ENCODE measurements at places on chromosomes 4 and X.
A peak's percentile ranks its signal among the peaks of the same experiment; 100 is the strongest.

- peak; percentile 72 for DNase-seq
Measured at GRCh38 chr4:6873792-6874461, 35.7 kb upstream of the TBC1D14 start.

DNA sequence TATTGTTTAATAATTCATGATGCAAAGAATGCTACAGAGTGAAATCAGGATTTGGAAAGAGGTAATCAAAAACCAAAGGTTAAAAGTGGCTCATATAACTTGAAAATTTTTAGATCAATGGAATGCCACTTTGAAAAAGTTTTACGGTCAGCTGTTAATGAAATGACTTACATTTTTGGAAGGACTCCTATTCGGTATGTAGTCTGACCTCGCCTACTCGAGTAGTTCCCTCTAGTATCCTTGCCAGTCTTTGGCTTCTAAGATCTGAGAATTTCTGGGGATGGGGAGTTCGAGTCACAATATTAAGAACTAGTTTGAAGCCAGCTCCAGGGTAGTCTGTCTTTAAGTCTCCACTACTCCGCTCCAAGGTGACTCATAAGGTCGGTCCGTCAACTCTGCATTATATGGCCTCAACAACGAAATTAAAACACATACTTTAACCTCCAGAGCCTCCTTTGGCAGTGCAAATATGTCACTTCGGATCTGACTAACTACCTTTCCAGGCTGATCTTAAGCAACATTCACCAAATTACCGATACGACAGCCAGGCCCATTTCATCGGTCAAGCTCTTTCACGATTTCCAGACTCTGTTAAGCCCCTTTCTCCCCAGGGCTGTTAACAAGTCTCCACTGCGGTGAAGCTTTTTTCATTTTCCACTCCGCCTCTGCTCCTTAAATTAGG lies 733 bp upstream of the NAA15 start:
- peak; percentile 16 for DNase-seq

DNA sequence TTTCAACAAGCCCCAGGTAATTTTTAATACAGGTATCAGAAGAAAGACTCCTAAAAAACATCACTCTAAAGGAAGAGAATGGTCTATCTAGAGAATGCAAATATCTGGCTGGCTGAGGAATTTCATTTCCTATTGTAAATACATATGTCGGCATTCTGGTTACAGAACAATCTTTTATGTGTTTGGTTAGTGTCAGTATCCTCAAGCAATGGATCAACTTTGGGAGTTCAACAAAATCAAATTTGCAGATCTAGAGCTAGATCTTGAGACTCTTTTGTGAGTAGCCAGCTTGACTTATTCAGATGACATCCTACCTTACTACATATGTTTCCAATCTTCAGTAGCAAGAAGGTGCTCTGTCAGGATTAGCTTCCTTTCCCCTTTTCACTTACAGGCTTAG lies 145.1 kb downstream of the BTC start:
- DNase-seq, result no peak

GRCh38 chr4:38820329-38821061 lies 15.9 kb upstream of the TLR1 start:
- no peak for DNase-seq

GRCh38 chr4:71062436-71062835 lies 69.0 kb downstream of the DCK start:
- no peak for DNase-seq

DNA sequence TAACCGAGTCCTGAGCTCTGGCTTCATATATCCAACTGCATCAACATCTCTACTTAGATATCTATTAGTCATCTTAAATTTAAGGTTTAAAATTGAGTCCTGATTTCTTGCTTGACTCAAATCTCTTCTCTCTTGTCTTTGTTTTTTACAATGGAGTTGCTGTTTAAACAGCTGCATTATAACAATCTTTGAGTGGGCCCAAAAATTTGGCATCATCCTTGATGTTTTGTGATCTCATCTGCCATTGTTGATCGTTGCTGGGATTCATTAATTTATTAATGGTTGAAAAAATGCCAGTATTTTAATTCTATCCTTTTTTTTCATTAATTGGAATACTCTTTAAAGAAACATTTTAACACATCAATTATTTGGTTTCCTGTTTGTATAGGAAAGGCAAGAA lies 82.2 kb downstream of the STIM2 start:
- DNase-seq, result no peak

DNA sequence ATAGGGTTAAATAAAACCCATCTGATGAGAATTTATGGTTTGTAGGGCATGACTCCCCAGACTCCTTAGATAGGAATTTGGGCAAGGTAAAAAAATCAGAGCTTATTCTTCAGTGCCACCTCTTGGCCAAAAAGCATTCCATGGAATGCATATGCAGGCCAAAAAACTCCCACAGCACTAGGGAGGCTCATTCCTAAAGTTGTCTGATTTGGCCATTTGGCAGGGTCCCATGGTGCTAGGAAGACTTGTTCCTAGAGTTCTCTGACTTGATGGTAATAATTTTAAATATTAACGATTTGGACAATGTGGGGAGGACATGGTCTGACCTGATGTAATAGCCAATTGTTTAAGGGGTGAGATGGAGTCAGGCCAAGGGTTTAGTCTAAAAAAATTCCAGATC lies 93.0 kb downstream of the SPIN4 start:
- DNase-seq, result no peak

GRCh38 chr4:112253382-112254000 lies 21.9 kb downstream of the AP1AR start:
- DNase-seq, result no peak

DNA sequence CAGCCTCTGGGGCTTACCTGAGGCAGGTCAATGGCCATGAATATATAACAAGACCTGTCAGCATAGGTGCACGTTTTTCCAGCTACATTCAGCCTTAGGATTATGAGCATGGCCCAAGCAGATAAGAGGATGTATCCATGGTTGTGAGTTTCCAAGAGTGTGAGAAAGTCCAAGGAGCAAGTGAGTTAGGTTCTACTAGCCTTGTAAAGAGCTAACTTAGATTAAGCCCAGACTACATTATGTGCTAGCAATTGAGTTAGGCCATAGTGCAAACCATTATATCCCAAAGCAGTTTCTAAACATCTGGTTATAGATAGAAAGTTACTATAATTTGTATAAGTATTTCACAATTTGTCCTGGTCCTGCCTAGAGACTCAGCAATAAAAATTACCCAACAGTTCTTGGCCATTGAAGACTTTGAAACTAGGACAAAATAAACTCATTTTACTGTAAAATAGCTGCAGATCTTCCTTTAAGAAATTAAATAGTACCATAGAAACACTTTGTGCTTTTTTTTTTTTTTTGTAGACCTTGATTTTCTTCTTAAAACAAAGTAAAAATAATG lies 312.0 kb downstream of the CAMK2D start:
- no peak for DNase-seq

DNA sequence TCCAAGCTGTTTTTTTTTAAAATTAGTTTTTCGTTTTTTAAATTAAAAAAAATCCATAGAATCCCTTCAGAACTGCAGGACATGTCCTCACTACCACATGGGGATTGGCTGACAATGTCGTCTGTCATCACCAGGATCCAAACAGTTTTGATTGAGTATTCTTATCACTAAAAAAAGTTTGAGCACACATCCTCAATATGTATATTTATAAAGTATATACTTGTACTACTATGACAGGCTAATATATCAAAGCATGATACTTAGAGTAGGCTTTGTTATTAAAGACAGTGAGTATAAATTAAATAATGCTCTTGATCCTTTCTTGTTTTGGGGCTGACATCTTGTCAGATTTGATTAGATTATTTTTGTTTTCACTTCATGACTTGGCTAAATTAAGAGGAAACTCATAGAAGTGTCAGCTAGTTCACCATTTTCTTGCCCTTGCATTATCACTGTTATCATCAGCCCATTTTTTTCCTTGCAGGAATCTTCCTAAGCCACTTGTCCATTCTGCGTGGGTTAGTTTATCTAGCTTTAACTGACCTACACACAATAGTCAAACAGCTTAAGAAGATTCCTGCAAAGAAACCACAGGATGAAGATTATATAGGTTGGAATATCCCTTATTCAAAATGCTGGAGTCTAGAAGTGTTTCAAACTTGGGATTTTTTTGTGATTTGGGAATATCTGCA lies 92.8 kb downstream of the AMMECR1 start:
- no peak for DNase-seq

GRCh38 chr4:53921856-53922255 lies 142.5 kb downstream of the CHIC2 start:
- DNase-seq, result no peak

- DNase-seq, result no peak
Measured at GRCh38 chrX:97328853-97329390, 445.2 kb downstream of the RPA4 start.

DNA sequence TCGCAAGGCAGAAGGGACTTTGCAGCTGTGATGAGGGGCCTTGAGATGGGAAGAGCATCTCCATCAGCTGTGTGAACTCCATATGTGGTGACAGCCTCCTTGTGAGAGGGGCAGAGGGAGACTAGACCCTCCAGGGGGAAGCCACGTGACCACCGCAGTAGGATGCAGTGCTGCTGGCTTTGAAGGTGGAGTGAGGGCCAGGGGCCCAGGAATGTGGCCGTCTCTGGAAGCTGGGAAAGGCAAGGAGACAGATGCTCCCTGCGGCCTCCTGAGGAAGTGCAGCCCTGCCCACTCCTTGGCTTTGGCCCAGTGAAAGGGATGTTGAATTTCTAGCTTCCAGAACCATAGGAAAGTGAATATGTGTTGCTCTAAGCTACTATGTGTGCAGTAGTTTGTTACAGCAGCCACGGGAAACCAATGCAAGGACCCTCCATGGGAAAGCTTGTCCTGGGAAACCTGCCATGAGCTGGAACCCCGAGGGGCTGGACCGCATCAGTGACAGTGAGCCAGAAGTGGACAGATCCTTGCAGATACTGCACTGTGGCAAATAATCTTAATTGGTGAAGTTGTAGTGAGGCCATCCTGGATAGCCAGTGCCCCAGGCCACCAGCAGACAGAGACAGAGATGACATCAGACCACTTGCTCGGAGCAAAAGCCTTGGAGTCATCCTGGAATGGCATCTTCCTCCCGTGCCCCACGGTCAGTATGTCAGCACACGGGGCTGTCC lies 35.4 kb upstream of the SORCS2 start:
- DNase-seq, result no peak

- DNase-seq, result peak; percentile 64
Measured at GRCh38 chr4:138919094-138919936, 96.3 kb upstream of the NOCT start.

GRCh38 chr4:38804654-38805295 lies at the start of gene TLR1:
TLR1 (minus strand) TSS chr4:38804791; CDS start chr4:38798831, 5,960 bp downstream.
- no peak for DNase-seq

DNA sequence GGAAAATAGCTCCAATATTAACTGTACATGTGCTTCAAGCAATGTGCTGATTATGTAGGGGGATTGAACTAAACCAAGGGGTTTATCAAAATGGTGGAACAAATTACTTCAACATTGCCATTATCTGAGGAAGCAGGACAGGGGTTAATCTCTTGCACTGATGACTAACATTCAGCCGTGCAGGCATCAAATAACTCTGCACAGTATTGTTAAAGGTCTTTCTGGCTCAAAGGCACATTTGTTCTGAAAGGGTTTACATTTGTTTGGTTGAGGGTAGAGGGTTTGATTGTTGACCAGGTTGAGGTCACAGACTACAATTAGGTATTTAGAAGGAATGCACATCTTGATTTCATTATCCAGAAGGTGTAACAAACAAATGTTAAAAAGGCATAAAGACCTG lies 32.2 kb upstream of the CCSER1 start:
- no peak for DNase-seq

Measured in DND-41 (cell line).